NCI-H2029 (cell line): ENCODE measurements at places on chromosomes 1 and 21.

GRCh38 chr21:31668651-31669491 is 9.4 kb downstream of the SOD1 start:
- no peak for DNase-seq

GRCh38 chr1:69256036-69256435 is 311.7 kb upstream of the LRRC7 start:
- DNase-seq = no peak

DNA sequence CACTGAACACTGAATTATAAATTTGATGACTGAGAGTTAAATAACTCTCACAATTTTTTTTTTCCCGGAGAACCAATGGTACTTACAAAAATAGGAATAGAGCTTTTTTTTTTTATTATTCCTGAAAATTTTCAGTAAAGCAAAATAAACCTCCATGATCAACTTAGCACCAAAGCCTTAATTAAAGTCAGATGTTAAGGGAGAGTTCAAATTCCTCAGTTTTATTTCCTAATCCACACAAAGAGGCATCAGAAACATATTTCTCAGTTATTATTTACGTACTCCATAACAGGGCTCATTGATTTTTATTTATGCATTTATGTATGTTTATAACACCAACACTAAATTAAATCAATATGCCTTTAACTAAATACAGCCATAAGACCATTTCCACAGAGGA is 55.5 kb downstream of the PLPPR5 start:
- DNase-seq = no peak

DNA sequence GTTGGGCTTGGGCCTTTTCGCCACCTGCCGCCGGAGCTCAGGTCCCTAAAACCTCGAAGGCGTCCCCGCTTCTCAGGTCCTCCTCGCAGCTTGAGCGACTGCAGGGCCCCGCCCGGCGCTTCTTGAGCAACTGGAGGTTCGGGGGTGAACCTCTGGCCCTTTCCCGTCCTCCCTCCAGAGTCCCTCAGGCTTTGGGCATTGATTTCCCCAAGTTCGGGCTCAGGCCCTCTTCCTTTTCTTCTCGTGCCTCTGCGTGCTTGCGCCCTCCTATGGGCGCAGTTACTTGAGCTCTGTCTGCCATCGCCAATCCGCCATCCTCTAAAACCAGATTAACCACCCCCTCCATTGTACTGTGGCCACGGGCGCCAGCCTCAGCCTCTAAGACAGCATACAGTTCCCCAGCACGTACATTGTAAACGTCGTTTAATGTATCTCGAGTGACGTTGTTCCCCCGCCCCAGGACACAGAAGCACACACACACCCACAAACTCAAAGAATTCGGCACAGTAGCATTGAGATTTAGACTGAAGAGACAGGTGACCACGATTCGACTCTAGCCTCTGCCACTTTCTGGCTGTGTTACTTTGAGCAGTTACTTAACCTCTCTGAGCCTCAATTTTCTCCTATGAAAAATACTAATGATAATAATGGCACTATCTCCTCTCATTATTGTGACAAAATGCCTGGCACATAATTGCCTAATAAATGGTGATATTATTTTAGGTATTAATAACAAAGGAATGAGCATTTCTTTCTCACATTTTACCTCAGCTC is 22.6 kb downstream of the BTG2 start:
- peak; percentile 51 for DNase-seq

DNA sequence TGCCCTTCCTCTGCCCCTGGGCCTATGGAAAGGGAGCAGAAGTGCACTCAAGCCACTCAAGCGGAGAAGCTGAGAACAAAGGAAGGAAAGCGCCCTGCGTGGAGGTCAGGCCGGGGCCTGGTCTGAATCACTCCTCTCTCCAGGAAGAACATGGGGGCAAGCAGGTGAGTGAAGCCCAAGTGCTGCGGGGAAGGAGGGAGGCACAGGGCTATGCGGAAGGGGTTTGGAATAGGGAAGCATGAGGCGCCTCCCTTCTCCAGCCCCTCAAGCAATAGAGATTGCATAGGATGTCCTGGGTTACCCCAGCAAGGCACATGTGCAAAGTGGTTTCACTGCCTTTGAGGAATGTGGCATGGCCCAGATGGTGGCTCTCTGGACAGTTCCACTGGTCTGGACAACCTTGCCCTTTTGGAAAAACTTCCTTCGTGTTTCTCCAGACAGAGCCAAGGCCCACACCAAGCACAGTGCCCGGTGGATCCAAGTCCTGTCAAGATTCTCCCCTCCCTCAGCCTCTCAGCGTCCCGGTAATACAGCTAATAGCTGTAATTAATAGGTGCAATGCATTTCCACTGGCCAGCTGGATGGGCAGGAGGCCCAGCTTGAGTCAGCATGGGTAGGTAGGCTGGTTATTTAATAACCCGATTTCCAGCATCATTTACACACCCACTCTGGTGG is 13.7 kb downstream of the BLACAT1 start:
- DNase-seq = peak; percentile 47

GRCh38 chr1:32878637-32879041 is 7.7 kb upstream of the HPCA start:
- no peak for DNase-seq
